ENCODE measurements at places on chromosomes 2 and 18.

- no peak for DNase-seq
Observed at GRCh38 chr2:74083750-74084149, 64.0 kb downstream of the BOLA3 start.

GRCh38 chr2:230891509-230891908 is 26.8 kb downstream of the ITM2C start:
- DNase-seq: no peak

DNA sequence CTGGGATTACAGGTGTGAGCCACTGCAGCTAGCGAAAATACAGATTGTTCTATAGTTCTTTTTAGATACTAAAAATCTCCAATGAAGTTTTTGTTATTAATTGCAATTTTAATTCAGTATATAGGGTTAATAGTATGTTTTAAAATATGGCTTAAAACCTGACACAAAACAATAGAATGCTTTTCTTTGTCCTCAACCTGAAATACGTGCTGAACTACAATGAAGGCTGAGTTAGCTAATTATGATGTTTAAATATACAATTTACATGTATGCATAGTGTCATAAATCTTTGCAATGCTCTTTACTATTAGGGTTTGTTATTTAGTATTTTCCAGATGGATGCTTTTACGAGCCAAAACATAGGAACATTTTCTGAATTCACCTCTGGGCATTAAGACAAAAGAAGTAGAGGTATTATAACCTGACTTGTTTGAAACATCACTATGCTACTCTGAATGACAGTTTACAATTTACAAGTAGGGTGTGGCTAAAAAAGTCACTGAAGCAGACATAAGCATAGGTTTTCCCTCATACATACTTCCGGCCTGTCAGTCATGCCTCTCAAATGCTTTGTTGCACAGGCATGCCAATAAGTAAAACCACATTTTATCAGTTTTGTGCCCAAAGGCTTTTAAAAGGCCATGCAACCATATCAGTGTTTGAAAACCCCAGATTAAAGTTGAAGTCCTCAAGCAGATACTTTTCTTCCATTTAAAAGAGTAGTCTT is 168.3 kb downstream of the OTX1 start:
- DNase-seq: no peak

DNA sequence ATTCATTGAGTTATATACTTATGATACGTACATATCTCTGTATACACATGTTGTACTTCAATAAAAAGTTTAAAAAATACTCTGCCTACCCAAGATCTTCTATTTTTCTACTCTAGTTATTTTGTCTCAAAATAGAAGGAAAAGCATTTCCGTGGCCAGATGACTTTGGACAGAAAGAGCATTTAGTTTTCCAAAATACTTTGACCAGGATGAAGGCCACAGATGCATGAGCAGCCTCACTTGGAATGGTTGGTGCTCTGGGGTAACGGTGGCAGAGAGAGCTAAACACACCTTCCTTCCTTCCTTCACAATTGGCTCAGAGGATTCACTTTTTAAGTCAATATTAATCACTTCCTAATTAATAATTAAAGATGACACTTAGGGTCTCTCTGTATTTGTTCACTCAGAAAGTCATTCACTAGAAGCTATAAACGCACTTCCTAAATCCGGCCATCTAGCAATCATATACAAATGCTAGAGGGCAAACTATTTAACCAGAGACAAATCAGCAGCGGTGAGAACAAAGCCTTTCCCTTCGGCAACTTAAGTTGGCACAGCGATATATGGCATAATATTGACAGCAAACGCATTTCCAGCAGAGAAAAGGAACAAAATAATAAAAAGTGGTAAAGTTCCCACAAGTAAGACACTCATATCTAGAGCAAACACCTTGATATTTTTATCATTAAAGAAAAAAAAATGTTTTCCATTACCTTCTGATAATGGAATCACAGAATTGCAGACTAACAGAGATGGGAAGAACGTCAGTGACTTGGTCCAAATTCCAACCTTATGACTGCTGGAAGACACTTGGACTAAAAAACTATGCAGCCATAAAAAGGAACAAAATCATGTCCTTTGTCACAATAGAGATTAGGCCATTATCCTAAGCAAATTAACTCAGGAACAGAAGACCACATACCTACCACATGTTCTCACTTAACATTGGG is 55.9 kb upstream of the NARS1 start:
- DNase-seq: no peak

GRCh38 chr18:60062396-60062795 is 162.6 kb downstream of the PMAIP1 start:
- no peak for DNase-seq

DNA sequence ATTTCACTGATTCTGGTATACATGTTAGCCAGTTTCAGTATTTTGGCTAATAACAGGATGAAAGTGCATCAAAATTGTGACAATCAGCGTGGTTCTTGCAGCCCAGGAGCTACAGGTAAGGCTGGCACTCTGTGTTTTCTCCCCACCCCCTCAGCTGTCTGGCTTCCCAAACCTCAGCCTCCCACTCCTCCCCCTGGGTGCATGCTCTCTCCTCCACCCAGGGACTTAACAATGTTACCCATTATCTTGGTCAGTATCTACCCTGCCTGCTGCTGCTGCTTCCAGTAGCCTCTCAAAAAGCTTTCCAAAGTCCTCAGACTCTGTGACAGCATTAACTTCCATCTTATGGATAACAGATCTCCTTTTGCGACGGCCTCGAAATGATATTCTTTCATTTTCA is 41.0 kb downstream of the TRABD2A start:
- no peak for DNase-seq

DNA sequence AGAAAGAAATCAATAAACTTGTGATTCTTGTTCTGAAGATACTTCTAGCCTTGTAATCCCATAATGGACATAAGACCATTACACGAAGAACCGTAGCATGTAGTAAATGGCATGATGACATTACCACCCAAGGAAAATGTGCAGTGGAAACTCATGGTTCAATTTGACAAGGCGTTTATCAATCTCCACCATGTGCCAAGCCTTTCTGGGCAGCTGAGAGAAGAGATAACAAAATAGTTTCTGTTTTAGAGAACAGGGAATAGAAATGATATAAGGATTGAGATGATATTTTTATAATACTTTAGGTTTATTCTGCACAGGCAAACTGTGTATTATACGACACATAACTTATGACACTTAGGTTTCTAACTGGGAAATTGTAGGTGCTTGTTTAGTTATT is 19.2 kb downstream of the ABI2 start:
- no peak for DNase-seq

- no peak for DNase-seq
Observed at GRCh38 chr2:163291790-163292189, 444.0 kb downstream of the FIGN start.

DNA sequence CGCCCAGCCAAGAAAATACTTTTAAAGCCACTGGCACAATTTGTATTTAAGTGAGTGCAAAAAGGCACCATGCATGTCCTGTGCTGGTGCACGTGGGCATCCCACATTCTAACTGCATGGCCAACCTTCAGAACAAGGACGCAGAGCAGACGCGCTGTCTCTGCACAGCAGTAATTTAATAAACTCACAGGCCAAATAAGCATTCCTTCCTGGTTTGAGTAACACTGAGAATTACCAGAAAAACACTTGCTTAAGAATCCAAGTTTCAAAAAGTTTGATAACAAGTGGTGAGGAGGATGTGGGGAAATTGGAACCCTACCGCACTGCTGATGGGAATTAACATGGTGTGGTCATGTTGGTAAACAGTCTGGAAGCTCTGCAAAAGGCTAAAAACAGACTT is 38.7 kb downstream of the RPL31 start:
- no peak for DNase-seq

GRCh38 chr18:75405351-75405750 is 22.2 kb downstream of the SMIM21 start:
- DNase-seq: no peak

DNA sequence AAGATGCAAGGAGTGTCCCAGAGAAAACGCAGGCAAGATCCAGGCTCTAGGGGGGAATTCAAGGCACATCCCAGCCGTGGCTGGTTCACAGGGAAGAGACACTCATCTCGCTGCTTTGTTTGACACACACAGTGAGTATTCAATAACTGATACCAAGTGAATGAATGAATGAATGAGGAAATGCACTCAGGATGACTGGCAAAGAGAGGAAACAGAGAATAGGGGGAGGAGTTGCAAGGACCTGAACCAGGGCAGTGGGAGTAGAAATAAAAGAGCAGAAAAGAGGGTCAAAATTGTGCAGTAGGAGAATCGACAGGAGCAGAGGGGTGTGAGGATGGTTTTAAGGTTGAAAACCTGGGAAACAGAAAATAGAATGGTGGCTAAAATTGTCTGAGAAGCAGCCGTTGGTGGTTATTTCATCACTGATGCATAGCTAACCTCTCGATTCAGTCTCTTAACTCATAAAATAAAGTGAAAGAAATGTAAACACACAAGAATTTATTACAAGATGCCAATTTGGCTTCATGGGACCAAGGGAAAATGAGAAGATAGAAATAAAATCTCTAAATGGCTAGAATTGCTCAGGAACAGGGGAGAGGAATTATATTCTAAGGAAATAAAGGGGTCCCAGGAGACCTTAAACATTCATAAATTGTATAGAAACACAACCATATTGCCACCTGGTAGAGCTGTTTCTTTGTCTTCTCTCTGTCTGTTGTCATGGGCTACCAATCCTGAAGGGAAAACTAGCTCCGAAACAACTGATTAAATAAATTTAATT is 63.9 kb upstream of the PHLPP1 start:
- DNase-seq: no peak

DNA sequence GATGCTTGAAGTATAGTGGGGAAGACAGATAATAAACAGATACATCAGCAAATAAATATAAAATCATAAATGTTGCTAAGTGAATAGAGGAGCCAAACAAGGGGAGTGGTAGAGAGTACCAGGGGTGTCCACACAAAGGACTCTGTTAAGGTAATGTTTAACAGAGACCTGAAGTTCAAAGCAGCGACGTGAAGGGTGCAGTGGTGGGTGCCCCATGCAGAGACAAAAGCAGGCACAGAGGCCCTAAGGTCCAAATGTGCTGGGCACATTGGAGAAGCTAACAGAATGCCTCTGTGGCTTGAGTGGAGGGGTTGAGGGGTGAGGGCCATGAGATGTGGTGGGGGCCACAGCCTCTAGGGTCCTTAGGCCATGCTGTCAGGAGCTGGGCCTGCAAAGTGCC is 109.1 kb downstream of the POLE4 start:
- no peak for DNase-seq

- DNase-seq: no peak
Observed at GRCh38 chr2:62202019-62202722, 6.3 kb downstream of the B3GNT2 start.

GRCh38 chr2:99900556-99900955 is 241.8 kb downstream of the AFF3 start:
- no peak for DNase-seq

GRCh38 chr2:64244037-64244416 is 99.8 kb upstream of the PELI1 start:
- DNase-seq: no peak

DNA sequence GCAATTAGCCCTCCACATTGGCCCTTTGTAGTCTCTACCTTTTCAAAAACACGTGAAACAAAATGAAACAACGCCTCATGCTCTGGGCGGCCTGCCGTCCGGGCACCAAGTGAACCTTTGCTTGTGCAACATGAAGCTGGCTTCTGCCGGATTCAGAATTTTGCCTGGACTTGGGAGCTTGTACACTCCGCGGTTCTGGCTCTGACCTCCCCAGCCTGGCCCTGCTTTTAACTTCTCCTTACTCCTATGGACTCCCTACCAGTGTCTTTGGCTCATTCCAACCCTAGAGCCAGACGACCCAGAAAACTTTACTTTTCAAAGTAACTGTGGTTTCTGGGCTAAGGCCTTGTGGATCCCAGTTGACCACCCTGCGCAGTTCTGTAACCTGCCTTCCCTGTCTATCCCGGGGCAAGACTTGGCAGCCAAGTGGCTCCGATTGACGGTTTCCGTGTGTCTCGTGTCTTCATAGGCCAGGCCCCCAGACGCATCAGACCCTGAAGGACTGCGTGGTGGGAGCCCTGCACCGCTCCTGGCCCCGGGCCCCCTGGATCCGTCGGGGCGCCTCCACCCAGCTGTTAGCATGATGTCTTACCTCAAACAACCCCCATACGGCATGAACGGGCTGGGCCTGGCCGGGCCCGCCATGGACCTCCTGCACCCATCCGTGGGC is 1.9 kb downstream of the OTX1 start:
- DNase-seq: no peak

DNA sequence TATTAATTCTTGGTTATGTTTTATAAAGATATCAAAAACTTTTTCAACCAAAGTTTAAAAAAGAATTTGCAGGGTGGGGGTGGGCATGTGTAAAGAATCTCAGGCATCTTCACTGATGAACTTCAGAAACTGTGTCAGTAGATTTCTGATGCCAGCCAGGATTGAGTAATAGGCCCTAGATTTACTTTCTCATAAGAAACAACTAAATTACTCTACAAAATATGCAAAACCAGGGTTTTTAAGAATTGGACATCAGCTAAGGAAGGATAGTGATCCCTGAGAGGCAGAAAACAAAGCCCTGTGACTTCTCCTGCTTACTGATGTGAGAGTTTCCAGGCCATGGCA is 11.9 kb upstream of the IL1R1 start:
- DNase-seq: no peak

- no peak for DNase-seq
Observed at GRCh38 chr18:61333746-61334490, 688 bp downstream of the CDH20 start.

- no peak for DNase-seq
Observed at GRCh38 chr2:241561832-241562231, 3.3 kb downstream of the BOK start.

DNA sequence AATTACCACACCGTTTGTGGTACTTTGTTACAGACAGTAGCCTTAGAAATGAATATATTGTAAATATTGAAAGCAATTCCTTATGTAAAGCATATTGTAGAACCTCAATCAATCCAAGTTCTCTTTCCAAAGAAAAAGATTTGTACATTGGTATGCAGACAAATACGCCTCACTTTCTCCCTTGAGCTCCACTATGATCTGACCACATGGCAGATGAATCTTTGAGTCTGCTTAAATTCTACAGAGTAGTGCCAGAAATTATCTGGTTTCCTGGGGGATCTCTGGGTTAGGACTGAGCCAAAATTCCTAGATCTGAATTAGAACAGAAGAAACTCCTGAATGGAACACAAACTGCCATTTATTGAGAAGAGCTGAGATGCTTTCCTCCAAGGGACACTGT is 99.0 kb downstream of the CPO start:
- DNase-seq: no peak

DNA sequence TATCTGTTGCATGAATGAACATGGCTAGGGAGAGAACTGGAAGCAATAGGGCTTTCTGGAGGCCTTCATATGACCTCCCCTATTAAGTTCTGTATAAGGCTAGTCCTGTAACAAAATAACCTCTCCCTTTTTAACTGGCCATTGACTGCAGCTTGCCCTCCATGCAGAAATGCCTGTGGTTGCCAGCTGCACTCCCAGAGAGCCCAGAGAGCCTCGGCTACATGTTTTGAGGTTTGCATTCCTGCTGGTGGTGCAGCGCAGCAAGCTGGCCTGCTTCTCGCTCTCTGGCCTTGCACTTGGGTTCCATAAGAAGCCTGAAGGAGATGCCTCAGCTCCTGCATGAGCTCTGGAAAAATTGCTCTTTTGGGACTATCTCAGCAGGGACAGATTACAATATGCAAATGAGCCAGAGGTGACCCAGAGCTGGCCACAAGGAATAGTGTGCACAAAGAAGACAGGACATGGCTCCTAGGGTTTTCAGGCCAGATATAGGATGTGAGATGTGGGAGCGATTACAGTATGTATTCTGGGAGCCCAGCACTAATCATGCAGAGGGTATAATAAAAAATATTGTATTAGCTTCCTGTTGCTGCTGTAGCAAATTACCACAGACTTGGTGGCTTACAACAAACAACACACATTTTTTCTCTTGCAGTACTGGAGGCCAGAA is 186.7 kb downstream of the INSIG2 start:
- no peak for DNase-seq

Measured in CD8-positive, alpha-beta T cell (primary cell).